Activated CD8-positive, alpha-beta memory T cell treated with anti-CD3 and anti-CD28 coated beads for 1 hour (primary cell): ENCODE measurements at places on chromosomes 16 and 17.

DNA sequence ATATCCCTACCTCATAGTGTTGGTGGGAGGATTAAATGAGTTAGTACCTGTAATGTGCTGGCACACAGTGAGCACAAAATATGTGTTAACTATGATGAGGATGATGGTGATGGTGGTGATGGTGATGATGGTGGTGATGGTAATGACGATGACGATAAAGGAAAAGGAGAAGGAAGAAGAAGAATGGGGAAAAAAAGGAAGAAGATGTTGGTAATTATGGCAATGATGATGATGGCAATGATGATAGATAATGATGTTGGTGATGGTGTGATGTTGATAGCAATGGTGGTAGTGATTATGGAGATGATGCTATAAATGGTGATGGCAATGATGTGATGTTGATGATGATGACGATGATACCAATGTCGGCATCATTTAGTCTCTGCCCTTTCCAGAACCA is 270.2 kb downstream of the GRIN2A start:
- no peak for DNase-seq

- DNase-seq: no peak
Observed at GRCh38 chr17:51630101-51630671, 369.8 kb downstream of the UTP18 start.

DNA sequence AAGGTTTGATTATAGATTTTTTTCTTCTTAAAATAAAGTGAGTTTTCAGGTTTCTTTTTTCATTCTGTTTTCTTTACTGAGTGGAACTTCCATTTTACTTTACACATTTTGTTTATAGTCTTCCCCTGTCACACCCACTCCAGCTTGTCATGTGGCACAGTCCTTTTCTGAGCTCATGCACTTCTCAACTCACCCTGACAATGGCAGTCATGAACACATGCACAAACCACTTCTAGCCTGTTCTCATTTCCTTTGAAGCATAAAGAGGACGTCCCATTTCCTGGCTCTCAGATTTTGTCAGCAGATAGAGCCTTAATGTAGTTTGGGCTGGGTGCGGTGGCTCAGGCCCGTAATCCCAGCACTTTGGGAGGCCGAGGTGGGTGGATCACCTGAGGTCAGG is 168.0 kb downstream of the AHSP start:
- DNase-seq: no peak

GRCh38 chr17:66750781-66751543 is 84.0 kb upstream of the CACNG5 start:
- no peak for DNase-seq

GRCh38 chr17:38317081-38317480 is 20.1 kb downstream of the MRPL45 start:
- no peak for DNase-seq

- DNase-seq: no peak
Observed at GRCh38 chr17:31696184-31696602, 162.9 kb downstream of the COPRS start.

DNA sequence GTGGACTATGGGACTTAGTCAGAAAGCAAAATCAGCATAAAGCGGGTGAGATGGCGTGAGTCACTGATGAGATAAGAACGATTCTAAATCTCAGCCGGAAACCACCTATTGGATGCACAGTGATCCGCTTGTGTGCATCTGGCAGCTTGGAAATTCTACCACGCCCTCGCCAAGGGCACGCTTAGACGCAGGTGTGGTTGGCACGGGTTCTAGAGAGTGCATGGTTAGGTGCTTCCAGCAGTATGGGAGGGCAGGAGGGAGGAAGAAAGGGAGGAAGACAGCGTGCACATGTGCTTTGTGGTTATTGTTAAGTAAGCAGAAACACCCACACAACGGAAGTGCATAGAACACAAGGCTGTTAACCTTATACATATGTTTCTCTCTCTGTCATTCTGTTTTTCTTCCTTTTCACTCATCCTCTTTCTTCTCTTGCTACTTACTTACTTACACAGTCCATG is 374.0 kb upstream of the ASIC2 start:
- DNase-seq: no peak

DNA sequence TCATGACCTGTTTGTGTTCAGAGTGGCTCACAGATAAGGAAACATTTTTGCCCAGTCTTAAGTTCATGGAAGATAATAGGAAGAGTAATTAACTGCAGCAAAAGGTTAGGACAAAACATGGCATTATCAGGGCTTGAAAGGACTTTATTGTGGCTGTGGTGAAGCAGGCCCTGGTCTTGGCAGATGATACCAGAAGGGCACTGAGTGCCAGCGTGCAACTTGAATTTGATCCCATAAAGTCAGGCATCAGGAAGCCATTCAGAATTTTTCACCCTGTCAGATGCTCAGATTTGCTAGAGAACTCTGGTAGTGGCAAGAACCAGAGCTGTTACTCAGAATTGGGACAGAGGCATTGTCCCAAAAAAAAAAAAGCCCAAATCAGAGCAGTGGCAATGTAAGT is 11.2 kb upstream of the COG7 start:
- no peak for DNase-seq

- no peak for DNase-seq
Observed at GRCh38 chr16:3115003-3115402, 2.6 kb downstream of the ZNF205 start.

DNA sequence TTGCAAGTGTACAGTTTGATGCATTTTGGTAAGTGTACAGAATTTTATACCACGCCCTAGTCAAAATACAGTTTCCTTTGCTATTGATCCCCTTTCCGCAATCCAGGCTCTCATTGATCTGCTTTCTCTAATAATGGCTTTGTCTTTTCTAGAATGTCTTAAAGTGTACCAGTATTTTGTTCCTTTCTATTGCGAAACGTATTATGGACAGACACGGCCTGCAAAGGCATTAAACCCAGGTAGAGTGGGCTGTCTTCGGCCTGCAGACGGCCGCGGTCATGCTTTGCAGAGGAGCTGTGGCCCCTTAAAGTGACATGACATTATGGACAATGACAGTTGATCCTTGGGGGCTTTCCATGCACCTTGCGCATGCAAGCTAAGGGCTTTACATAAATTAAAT is 15.9 kb upstream of the HSBP1 start:
- DNase-seq: no peak

DNA sequence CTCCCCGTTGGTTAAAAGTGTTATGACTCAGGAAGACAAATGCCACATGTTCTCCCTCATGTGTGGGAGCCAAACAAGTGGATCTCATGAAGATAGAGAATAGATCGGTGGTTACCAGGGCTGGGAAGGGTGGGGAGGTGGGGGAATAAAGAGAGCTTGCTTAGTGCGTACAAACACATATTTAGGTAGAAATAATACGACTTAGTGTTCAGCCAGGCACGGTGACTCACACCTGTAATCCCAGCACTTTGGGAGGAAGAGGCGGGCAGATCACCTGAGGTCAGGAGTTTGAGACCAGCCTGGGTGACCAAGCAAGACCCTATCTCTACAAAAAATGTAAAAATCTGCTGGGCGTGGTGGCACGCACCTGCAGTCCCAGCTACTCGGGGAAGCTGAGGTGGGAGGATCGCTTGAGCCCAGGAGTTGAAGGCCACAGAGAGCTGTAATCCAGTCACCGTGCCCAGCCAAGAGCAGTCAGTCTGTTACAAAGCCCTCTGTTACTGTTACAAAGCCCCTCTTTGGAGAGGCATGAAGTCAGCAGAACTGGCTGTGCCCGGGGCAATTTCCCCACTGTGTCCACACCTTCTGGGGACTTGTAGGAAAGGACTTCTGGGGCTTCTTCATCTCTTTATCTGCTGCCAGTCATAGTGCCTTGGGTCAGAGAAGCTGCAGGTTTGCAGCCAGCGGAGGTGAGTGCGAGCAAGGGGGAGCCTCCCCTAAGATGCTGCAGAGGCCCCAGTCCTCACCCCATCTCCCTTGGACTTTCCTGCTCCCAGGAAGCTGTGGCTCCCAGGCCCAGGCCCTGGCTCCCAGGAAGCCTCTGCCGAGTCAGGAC is 4.3 kb upstream of the ALDH3A1 start:
- DNase-seq: no peak

DNA sequence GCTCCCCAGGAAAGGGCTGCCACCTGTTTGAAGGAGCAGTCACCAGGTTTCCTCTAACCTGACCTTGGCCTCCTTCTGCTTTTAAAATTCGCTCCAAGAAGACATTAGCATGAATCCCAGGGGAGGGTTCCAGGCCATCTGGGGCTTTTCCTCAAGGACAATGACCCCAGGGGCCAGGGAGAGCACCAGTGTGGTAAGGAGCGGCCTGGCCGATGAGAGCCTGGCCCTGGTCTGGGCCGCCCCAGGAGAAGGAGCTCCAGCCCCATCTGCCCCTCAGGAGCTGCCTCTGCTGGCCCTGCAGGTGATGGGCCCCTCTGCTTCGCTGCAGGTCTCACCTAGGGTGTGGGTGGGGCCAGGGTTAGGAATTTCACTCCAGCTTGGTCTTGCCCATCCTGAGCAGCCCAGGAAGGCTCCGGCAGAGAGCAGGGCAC is 209.2 kb upstream of the TNRC6C start:
- DNase-seq: no peak

DNA sequence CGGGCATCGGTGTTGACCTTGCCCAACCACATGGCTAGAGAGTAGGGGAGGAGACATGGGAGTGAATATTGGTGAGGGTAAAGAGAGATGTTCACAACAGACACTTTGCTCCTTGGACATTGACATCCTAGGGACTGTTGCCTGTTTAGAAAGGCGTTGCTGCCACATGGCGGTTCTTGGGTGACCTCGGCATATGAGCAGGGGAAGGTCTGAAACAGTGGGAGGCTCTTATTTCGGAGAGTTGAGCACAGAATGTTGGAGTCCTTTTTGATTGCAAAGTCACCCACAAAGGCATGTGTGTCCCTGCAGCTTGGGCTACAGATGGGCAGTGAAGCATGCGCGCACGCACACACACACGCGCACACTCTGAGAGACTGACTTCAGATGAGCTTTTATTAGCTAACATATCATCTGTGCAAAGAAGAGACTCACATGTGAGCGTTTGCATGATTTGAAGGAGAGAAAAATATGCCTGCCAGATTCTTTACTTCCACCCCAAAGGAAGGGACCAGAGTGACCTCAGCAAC is 104.4 kb downstream of the SHISA9 start:
- no peak for DNase-seq

DNA sequence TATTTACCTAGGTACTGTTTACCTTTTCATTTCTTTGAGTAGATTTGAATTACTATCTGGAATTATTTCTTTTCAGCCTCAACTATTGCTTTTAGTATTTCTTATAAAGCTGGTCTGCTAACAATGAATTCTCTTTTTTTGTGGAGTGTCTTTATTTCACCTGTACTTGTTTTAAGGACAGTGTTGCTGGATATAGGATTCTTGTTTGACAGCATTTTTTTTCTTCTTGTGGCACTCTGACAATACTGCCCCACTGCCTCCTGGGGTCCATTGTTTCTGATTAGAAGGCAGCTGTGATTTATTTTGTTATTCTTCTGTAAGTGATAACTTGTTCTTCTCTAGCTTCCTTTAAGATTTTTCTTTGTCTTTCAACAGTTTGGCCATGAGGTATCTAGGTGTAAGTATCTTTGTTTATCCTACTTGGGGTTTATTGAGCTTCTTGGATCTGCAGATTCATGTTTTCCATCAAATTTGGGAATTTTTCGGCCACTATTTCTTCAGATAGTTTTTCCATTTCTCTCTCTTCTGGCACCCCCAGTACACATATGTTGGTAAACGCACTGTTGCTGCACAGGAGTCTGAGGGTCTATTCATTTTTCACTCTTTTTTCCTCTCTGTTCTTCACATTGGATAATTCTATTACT is 130.4 kb downstream of the AATF start:
- DNase-seq: no peak

DNA sequence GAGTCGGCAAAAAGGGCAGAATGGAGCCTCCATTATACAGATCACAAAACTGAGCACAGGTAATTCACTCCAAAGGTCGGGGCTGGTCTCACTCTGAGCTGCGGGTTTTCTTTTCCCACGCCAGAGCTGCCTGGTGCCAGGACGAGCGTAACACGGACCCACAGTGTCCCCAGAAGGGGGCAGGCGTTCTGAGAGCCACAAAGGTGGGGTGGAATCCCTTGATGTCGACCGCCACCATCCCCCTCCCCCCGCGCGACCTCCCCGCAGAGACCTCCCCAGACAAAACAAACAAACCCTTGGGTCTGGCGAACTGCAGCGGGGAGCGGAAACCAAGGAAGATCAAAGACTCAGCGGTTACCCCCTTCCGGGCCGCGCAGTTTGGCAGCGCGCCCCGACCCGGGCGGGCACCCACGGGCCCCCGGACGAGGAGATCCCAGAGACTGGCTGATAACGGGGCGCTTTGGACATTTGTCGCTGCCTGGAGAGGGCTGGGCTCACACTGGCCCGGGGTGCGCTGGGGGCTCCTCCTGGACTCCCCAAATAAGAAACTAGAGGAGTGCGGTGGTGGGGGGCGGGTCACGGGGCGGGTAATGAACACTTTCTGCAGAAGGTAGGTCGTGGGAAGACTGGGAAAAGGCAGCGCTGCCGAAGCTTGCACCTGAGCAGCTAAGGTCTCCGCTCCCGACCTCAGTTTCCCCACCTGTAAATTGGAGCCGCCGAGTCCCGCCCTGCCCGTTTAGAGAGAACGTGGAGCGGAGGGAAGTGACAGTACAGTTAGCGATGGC is 664 bp upstream of the NKD1 start:
- peak; percentile 72 for DNase-seq

DNA sequence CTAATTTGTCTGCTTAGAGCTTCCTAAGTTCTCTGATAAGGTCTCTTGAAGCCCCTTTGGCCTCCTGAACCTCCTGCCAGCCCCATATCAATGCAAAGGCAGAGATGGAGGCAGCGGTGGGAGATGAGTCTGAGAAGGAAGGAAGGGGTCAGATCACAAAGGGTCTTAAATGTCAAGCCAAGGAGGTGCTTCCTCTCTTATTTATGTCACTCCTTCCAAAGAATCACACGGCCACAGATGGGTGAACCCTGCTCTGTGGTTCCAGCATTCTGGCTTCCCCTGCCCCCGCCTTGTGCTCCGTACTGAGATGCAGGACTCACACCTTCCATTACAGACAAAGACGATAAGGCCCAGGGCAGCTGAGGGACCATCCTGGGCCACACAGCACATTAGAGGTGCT is 96.3 kb downstream of the GSG1L start:
- DNase-seq: no peak

DNA sequence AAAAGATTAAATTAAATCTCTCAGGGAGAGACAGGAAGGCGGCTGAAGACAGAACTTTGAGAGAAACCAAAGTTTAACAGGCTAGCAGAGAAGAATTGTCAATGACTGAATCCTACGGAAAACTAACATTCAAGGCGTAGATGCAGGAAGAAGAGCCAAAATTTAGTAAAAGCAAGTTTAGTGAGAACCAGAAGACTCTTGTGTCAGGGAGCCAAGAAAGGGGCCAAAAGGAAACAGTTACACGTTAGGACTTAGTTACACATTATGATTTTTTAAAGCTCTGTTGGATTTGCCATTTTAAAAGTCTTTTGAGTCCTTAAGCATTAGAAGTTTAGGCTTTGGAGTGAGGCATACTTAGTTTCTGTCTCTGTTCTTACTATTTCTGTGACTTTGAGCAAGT is 164.6 kb downstream of the CHD9 start:
- no peak for DNase-seq
